Peyer's patch (tissue), 4 donors: ENCODE measurements at places on chromosomes 1 and 21. TPM values are rescaled to one million over a fixed set of nuclear protein-coding genes. Genes with fewer than 3 reads are reported as not detected.

CNN3 gene
- 97.6 TPM for total RNA-seq

- DNase-seq = no peak
Observed at GRCh38 chr1:178488393-178488792, 8.4 kb downstream of the CLEC20A start.

- no peak for DNase-seq
Observed at GRCh38 chr1:45334308-45335245, 5.4 kb upstream of the TOE1 start.

- no peak for DNase-seq
Observed at GRCh38 chr1:5109633-5110032, 455.2 kb downstream of the AJAP1 start.

DNA sequence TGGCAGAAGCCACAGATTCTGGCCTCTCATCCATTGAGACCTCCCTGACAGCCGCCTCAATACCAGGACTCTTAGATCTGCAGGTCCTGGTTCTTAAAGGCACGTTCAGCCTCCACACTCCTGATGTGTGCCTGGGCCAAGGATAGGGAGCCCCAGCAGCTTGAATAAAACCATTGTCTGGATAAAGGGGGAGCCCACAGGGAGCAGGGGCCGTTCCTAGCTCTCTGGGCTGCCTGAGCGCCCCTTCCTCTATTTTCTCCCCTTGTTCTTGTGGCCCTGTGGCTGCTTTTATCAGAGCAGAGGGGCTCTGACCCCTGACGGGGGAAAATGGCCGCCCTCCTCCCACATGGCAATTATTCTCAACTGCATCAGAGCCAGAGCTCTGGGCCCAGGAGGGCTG lies 200.8 kb downstream of the HUNK start:
- DNase-seq = no peak

GRCh38 chr1:105260001-105260400 lies 1510.3 kb downstream of the AMY1C start:
- no peak for DNase-seq

DNA sequence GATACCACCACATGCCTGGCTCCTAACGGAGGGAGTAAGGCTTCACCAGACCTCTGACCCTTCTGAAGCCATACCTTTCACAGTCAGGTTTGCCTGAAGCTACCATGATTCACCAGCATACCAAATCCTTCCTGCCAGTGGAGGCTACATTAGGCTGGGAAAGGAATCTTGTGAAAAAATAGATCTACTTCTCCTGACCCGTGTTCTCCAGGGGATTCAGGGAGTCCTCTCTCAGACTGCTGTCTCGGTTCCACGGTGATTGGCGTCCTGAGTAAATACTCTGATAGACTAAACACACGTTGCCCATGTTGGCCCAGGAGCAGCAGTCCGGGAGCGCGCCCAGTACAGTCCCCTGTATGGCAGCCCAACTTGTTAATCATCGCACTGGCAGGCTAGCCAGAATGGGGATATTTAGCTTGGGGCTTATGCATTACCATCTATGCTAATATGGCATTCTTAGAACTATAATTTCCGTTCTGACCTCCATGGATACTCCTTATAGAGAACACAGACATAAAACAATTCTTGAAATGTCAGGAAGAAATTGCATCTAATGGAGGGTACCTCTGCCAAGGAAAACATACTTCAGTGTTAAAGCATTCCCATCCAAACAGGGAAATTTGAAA lies 173.2 kb downstream of the ROR1 start:
- no peak for DNase-seq

DNA sequence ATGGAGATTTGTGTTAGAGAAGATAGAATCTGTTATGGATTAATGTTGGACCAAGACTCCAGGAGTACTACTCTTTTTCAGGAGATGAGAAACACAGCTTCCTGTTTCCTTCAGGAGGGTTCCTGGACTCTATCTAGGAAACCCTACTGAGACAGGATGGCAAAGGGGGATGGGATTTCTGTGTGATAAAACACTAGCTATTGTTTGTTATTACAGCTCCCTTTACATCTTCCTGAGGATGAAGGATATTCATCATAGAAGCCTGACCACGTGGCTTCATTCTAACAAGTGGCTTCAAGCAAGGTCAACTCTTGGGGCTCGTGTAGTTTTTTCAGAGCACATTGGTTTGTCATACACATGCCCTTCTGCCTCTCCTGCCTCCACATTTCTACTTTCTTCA lies 33.3 kb downstream of the RGL1 start:
- no peak for DNase-seq
